Vagina (tissue), 2 donors: ENCODE measurements at places on chromosomes 7 and 10.

GRCh38 chr10:45282061-45282460 lies 33.3 kb downstream of the OR13A1 start:
- DNase-seq = no peak

DNA sequence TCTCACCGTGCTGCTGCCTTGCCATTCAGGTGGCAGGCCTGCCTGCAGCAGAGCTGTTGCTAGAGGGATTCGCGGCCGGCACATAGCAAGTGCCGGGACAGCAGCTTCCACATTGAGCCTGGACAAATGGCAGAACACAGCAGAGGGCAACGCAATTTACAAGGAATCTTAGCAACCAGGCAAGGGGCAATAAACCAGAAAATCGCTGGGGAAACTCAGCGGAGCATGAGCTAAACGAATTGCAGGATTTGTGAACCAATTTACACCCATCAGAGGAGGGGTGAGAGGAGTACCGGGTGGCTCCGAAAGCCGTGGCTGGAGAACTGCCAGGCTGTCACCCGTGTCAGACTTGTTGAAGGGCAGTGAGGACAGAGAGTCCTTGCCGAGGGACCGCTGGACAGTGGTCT lies 58.6 kb upstream of the LOXL4 start:
- DNase-seq = no peak

DNA sequence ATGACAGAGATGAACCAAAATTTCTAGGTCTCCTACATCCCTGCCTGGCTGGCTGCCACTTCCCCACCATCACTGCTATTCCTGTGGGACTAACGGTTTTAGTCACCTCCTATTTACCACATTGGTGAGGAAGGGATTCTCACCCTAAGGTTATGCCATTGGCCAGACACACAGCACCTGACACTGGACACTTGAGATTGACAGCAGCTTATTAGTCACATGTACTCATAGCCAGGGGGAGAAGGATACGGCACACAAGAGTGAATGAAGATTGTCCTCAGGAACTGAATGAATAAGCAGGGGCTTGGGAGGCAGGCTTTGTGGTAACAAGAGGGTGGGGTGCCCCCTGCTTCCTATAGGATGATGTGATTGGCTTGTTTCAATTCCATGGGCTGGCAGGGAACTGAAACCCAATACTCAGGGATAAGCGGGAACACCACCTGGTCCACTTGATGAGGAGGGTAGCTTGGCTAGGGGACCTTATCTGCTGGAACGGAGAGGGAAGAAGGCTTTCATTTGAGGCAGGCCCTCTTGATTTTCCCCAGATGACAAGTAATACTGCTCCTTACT lies 99.0 kb downstream of the SPAG6 start:
- DNase-seq = no peak

DNA sequence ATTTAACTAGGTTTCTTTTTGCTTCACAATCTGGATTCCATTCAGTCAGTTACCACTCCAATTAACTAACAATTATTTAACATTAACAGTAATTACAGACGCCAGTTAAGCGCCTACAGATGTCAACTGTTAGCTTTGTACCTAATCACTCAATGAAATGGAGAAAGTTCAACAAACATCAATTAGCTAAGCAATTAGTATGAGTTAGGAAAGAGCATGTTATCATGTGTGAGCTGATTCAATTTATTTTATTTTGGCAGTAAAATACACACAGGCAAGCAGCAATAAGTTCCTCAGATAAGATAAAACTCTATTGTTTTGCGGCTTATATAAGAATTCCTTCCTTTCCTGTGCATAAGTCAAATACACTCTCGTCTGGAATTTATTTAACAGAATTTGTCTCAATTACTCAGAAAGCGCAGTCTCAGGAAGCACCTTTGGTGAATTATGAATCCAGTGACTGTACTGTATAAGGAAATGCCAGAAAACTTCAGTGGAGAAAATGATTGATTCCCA lies 427.1 kb upstream of the GALNT17 start:
- DNase-seq = no peak

DNA sequence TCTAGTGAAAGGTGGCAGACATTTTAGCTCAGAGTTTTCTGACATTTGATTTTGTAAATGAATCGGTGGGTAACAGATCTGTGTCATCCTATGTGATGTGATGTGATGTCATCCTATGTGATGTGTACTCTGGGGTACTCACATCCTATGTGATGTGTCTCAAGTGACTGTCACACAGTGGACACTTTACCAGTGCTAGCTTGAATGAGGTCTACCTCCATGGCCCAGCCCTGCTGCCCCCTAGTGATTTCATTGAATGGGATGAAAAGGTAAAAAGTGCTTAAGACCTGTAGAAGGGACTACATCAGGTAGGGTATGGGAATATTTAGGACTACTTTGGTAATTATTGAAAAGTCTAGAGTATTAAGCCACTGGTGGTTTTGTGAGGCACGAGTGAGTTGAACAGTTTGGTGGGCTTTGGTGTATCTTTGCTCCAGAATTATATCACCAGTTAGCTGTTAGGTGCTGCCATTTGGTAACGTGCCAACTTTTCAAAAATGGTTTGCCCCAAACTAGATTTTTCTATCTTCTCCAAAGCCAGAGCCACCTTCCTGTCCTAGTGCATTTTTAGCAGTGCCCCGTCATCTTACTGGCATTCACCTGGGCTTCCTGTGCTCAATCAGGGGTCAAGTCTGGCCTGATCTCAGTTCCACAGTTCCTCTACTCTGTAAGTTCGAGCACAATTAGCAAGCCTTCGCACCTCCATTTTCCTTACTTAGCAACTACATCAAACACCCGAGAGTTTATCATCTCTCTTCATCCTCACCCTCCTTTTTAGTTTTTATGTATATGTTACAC lies 9.7 kb downstream of the EIF4H start:
- DNase-seq = no peak

DNA sequence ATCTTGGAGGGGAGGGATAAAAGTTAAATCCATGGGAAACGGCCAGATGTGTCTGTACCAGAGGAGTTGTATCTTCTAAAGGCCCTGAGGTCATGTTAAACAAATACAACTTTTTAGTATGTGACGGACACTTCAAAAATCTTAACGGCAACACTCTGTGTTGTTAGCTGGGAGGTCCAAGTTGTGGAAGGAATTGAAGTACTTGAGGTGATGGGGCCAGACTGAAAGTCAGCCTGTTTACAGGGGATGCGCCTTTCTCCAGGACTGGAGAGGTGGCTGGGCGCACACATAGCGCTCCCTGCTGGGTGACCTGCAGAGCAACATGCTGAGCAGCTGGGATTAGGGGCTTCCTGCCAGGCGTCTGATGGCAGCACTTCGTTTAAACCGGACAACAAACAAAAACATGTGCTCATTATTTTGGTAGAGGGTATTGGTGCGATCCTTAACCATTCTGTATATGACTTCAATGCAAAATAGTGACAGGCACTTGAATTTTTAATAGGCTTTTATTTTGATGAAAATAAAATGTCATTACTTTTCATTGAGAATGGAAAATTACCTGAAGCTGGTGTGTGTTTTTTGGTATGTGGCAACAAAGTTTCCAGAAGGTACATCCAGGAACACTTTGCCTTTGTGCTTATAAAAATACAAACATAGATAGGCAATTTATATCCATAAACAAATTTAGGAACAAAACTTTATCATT lies 198.2 kb downstream of the MLLT10 start:
- DNase-seq = no peak

DNA sequence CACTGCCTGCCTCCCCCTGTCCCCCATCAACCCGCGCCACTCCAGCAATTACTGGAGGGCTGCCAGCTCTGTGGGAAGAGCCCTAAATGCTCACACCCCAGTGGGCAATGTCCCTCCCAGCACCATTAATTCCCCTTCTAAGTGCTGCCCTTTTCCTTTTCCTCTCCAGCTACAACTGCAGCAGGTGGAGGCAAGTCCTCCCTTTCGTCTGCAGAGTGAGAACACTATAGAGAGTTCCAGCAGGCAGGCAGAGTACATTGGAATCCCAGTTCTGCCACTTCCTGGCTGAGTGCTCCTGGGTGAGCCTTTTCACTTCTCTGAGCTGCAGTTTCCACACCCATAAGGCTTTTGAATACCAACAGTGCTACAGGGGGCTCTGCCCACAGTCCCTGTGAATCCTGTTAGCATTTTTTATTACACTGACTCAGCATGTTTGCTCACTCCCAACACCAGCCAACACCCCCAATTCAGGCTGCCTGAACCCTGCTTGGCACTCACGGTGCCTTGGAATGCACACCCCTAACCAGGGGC lies 447.0 kb downstream of the GRID1 start:
- DNase-seq = no peak

- DNase-seq = no peak
These were observed 29.1 kb downstream of the STRA8 start for GRCh38 chr7:135262623-135263320.
